ENCODE measurements at places on chromosomes 11 and 22.

DNA sequence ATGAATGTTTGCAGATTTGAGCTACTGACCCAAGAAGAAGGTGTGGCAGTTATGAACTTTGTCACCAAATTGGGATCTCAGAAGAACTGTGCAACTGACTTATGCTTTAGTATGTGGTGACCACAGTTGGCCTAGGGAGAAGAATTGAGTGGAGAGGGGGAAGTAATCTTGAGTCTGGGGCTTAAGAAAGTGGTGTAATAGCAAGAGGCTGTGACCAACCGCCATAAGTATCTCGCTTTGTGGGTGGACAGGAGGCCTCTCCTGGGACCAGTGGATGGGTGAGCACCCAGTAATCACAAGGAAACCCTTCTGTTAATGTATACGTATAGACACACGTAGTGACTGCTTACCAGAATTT, 12.7 kb upstream of the IL10RA start:
- no peak for DNase-seq

DNA sequence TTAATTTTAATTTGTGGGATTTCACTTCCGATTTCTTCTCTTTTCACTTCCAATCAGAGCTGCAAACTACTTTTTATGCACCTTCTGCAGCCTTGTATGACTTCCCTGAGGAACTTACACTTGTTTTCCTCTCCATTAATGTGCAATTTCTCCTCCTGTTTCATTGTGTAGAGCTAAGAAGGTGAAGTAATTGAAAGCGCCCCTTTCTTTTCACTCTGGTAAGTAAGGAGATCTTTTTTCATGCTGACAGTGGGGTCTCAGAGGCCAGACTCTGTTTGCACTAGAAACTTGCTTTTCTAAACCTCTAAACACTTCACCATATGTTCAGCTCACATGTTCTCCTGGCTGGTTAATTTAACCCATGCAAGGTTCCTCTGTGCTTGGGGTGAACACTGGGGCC, 117.0 kb downstream of the FANCF start:
- DNase-seq, result no peak

GRCh38 chr11:101914341-101914737, 471 bp upstream of the CEP126 start:
- DNase-seq, result no peak

- peak; percentile 14 for DNase-seq
Observed at GRCh38 chr11:59174664-59175033, 2.7 kb downstream of the DTX4 start.
